ENCODE measurements at places on chromosomes 3 and 15. TPM values are rescaled to one million over a fixed set of nuclear protein-coding genes. Genes with fewer than 3 reads are reported as not detected.

DNA sequence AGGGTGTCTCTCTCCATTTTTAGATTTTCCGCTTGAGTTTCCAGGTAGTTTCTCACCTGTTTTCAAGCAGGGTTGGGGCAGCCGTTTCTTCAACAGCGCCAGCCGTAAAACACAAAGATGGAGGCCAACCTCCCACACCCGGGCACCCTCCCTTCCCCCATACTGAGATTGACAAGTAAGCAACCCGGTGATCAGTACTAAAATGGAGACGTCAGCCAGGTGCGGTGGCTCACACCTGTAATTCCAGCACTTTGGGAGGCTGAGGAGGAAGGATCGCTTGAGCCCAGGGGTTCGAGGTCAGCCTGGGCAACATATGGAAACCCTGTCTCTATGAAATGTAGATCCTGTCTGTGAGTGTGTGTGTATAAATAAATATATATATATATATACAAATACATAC, 903 bp upstream of the ZSCAN2 start:
- no peaks in the 10 kb centered on the region for H3K36me3 ChIP-seq
- no peak overlapping the region for H3K27ac ChIP-seq
- DNase-seq = no peak
- no peaks in the 10 kb centered on the region for H3K27me3 ChIP-seq
- H3K4me1 ChIP-seq = no peaks in the 10 kb centered on the region
- H3K4me3 ChIP-seq = no peak overlapping the region

DNA sequence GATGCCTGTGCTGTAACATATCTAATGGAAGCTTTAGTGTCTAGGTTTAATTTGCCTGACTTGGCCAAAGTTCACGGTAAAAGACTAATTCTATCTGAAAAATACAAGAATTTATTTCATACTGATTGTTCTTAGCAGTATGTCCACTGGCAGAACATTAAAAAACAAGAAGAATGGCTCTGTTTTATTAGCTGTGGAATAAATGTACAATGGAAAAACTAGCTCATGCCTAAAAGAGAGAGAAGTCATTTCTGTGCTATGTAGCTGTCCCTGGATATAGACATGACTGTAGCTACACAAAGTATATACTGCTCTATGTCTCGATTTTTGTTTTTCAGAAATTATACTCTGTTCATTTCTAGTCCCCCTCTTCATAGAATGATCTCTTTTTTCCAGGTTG, 13.9 kb upstream of the VGLL3 start:
- no peaks in the 10 kb centered on the region for H3K36me3 ChIP-seq
- H3K27me3 ChIP-seq = no peaks in the 10 kb centered on the region
- no peaks in the 10 kb centered on the region for H3K4me1 ChIP-seq
- no peak overlapping the region for H3K4me3 ChIP-seq
- DNase-seq = no peak

GRCh38 chr3:169122416-169122815, 541.1 kb downstream of the MECOM start:
- H3K4me1 ChIP-seq = peaks cover 2% of the 10 kb centered on the region
- H3K27me3 ChIP-seq = no peaks in the 10 kb centered on the region
- no peak for DNase-seq

- H3K4me1 ChIP-seq = peaks cover 2% of the 10 kb centered on the region
- no peak overlapping the region for H3K4me3 ChIP-seq
- H3K36me3 ChIP-seq = no peaks in the 10 kb centered on the region
- H3K27ac ChIP-seq = no peak overlapping the region
- no peaks in the 10 kb centered on the region for H3K27me3 ChIP-seq
- DNase-seq = no peak
Observed at GRCh38 chr15:39066677-39067076, 502.1 kb upstream of the RASGRP1 start.

GRCh38 chr15:79172801-79173460, 82.4 kb upstream of the RASGRF1 start:
- no peak for DNase-seq
- H3K27ac ChIP-seq = no peak overlapping the region
- no peaks in the 10 kb centered on the region for H3K4me1 ChIP-seq
- H3K4me3 ChIP-seq = no peak overlapping the region
- no peaks in the 10 kb centered on the region for H3K36me3 ChIP-seq

DNA sequence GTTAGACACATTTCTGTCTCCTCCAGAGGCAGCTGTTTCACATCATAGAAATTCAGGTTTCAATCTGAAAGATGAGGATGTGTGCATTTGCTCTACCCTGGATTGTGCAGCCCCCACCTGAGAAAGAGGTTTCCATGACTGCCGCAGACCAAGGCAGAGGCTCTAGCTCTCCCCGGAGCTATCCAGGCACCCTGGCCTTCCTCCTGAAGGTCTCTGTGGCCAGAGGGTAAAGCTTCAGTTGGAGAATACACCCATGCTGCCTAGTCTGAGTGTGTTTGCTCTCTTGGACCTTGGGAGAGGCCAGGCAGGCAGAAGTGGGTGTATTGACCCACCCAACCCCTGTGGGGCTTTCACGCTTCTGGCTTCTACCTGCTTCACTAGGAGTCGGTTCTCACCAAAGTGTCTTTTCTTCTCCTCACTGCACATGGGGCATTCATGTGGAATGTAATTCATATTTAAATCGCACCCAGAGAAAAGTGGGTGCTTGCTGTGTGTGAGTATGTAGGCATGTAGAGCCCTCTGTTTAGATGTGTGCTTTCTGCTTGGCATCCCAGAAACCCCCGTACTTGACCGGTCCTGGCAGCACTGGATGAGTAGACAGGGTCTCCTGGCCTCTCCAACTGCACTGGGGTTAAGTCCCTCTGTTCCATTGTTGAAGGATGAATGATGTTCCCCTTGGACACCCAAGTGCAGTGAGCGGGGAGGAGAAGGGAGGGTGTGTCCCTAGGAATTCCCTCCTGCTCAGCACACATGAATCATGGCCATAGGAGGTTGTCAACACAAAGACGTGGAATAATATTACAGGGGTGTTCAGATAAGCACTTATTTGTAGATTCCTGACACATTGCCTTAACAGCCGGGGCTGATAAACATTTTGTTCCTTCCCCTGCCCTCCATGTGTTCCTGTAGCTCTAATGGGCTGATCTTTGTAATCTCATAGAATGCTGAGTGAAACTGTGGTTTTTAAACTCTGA, 20.3 kb upstream of the RAB6B start:
- no peak overlapping the region for H3K27ac ChIP-seq
- H3K4me3 ChIP-seq = no peak overlapping the region
- no peaks in the 10 kb centered on the region for H3K4me1 ChIP-seq
- H3K27me3 ChIP-seq = no peaks in the 10 kb centered on the region
- DNase-seq = no peak

DNA sequence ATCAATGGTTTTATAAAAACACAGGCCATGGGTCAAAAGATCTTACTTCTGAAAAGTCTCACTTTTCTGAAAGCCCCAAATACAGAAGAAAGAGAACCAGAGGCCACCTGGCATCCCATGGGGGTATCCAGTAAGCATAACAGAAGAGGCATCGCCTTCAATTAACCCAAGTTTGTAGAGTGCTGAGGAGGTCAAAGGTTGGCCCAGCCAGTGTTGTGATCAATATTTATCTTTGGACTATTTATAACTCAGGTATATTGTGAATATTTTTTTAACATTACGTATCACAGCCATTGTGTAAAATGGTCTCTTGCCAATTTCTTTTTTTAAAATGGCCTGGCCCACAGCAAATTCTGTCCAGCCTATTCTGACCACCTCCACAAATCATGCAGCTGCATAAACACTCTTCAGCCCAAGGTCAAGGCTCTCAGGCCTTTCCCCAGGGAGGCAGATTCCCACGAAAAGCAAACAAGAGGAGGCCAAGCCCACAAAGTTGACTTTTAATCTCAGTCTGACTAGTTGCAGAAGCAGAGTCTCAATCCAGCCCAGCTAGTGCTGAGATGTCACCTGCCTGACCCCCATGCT, 26.2 kb upstream of the SPTBN5 start:
- no peak overlapping the region for H3K4me3 ChIP-seq
- H3K36me3 ChIP-seq = no peaks in the 10 kb centered on the region
- peak overlapping the region; percentile 70 for H3K27ac ChIP-seq
- no peaks in the 10 kb centered on the region for H3K27me3 ChIP-seq
- no peak for DNase-seq

DNA sequence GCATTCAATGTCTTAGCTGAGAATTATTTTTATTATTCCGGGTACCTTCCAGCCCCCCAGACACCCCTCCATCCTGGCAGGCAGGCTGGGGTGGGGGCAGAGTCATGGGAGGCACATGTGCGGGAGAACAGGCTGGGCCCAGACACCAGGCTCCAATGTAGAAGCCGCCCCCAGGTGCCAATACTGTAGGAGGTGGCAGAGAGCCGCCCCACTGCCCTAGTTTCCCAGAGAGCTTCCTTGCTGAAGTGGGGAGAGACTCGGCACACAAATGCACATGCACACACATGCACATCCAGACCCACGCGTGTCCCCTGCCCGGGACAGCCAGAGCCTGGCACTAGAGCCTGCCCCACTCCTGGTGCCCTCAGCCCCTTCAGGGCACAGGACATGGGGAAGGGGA, 98.4 kb upstream of the LINGO1 start:
- no peaks in the 10 kb centered on the region for H3K27me3 ChIP-seq
- H3K4me3 ChIP-seq = no peak overlapping the region
- no peak for DNase-seq
- H3K27ac ChIP-seq = no peak overlapping the region
- no peaks in the 10 kb centered on the region for H3K36me3 ChIP-seq

DNA sequence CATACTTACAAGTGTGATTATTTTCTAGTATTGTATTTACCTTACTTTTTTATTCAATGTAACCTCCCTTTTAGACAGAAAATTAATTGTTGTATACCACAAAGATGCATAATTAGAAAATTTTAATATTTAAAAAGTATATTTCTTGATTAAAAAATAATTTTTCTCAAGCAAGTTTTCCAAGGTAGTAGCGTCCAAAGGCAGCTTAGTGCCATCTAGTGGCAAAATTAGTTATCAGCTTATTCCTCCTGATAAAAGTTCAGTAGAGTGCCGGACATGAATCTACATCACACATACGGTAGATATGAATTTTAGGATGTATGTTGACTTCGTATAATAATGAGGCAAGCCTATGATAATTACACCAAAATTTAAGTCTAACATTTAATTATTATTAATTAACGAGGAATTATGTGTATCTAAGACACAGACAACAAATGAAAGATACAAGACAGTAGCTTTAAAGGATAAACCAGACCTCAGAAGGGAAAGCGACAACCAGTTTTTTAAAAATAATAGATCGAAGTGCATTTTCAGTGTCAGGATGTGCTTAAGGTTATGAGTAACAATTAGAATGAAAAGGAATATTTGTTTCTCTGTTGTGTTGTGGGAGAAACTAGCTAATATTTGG, 405.9 kb downstream of the ROBO1 start:
- no peak overlapping the region for H3K27ac ChIP-seq
- no peaks in the 10 kb centered on the region for H3K27me3 ChIP-seq
- no peaks in the 10 kb centered on the region for H3K36me3 ChIP-seq
- no peaks in the 10 kb centered on the region for H3K4me1 ChIP-seq
- DNase-seq = no peak

GRCh38 chr3:136750209-136750896, 1.8 kb downstream of the STAG1 start:
- H3K36me3 ChIP-seq = no peaks in the 10 kb centered on the region
- H3K27ac ChIP-seq = no peak overlapping the region
- no peaks in the 10 kb centered on the region for H3K27me3 ChIP-seq
- H3K4me1 ChIP-seq = peaks cover 5% of the 10 kb centered on the region
- H3K4me3 ChIP-seq = peak overlapping the region; percentile 85
- no peak for DNase-seq

DNA sequence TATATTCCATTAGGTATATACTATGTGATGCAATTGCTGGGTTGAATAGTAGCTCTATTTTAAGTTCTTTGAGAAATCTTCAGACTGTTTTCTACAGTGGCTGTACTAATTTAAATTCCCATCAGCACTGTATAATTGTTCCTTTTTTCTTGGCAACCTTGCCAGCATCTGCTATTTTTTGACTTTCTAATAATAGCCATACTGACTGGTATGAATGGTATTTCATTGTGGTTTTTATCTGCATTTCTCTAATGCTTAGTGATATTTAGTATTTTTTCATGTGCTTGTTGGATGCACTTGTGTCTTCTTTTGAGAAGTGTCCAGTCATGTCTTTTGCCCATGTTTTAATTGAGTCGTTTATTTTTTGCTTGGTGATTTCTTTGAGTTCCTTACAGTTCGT, 145.1 kb upstream of the PLSCR5 start:
- DNase-seq = no peak
- no peak overlapping the region for H3K27ac ChIP-seq
- no peaks in the 10 kb centered on the region for H3K36me3 ChIP-seq
- no peaks in the 10 kb centered on the region for H3K27me3 ChIP-seq
- H3K4me1 ChIP-seq = no peaks in the 10 kb centered on the region

- H3K36me3 ChIP-seq = no peaks in the 10 kb centered on the region
- no peak for DNase-seq
- H3K4me1 ChIP-seq = no peaks in the 10 kb centered on the region
- H3K27me3 ChIP-seq = peaks cover 2% of the 10 kb centered on the region
Observed at GRCh38 chr3:10432156-10432845, 73.1 kb downstream of the ATP2B2 start.

- no peak for DNase-seq
- no peaks in the 10 kb centered on the region for H3K27me3 ChIP-seq
- peaks cover 2% of the 10 kb centered on the region for H3K36me3 ChIP-seq
- H3K27ac ChIP-seq = no peak overlapping the region
- H3K4me1 ChIP-seq = peaks cover 7% of the 10 kb centered on the region
- H3K4me3 ChIP-seq = no peak overlapping the region
Observed at GRCh38 chr3:172218350-172219323, 179.3 kb downstream of the FNDC3B start.

DNA sequence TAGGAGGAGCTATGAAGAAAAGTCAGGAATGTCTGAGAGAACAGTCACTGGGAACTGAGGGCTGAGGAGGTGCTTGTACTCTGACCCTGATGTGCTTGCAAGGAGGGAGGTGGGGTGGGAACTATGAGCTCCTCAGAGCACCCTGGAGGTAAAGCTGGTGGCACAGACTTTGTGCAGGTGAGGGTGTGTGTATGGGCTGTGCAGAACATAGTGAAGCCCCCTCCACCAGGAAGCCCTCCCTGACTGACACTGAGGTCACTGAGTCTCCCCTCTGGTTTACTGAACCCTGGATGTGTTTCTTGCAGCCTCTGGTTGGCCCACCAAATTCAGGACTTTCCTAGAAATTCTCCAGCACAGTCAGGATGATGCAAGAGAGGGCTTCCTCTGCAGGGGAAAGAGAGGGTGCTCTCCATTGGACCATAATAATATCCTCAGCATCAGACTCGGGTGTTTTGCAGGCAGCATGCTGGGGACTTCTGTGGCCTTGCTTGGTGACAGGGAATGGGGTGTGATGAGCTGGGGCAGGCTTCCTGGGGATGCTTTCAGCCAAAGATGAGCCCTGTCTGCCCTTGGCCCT, 1.5 kb upstream of the ISLR start:
- DNase-seq = peak; percentile 36
- H3K4me3 ChIP-seq = no peak overlapping the region
- H3K27me3 ChIP-seq = no peaks in the 10 kb centered on the region
- H3K4me1 ChIP-seq = no peaks in the 10 kb centered on the region
- H3K27ac ChIP-seq = no peak overlapping the region
- no peaks in the 10 kb centered on the region for H3K36me3 ChIP-seq

FMN1 gene
- 0.26 TPM for polyA plus RNA-seq

SELENOS gene
- polyA plus RNA-seq = 115 TPM

FYCO1 gene
- polyA plus RNA-seq = 27.9 TPM

ARPP21 gene
- 9.5 TPM for polyA plus RNA-seq

ANKRD34C gene
- not detected for polyA plus RNA-seq

GOLGA6L7 gene
- not detected for polyA plus RNA-seq

SEMA3F gene
- polyA plus RNA-seq = 10.3 TPM

KLHL40 gene
- polyA plus RNA-seq = 0.26 TPM

Measured in aorta (tissue), 5 donors.